ENCODE measurements at places on chromosomes 7 and 10.

DNA sequence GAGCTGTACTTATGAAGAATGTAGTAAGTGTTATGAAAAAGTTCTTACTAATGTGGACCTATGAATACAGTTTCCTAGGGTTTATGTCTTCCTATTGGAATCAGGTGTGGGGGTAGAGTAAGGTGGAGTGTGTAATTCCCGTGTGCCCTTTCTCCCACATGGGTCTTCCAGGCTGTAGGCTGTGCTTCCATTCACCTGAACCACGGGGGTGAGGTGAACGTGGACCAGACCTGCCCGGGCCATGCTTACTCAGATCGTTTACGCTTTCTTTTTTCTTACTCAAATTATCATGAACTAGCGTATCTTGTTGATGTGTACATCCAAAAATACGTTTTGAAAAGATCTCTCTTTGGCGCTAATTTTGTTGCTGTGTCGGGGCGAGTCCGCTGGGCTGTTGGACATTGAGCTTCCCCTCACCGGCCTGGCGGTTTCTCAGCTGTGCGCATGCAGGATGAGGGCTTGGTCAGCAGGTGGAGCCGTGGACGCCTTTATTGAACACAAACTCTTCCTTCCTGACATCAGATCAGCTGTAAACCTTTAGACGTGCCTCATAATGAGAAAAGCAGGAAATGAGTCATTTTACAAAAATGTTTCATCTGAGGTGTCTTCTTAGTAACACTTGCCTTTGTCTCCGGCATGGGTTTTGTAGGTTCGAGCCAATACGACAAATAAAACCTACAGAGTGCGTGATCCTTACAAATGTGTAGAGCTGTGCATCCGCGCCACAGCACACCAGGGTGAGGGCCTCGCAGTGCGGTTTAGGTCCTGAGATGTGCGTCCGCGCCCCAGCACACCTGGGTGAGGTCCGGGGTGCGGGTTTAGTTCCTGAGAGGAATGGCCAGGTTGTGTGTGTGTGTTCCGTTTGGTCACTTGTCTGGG, 53.8 kb downstream of the WDR37 start:
- peak; percentile 74 for DNase-seq

- no peak for DNase-seq
Observed at GRCh38 chr10:121403527-121403926, 194.7 kb downstream of the FGFR2 start.

DNA sequence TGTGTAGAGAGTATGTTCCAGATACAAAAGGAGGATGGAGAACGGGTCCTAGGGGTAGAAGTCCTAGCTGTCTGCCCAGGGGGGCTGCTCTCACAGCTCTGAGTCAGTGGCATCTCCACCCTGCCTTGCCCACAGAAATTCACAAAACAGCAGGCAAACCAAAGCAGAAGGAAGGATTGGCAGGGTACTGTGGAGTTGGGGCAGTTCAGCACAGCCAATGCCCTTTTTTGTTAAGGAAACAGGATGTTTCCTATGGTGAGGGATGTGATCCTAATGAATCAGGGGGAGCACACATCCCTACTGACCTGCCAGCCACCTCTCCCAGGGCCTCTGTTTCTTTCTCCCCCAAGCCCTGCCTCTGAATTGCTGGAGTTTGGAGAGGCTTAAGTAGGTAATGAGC, 457.6 kb downstream of the PLXNA4 start:
- DNase-seq: no peak

GRCh38 chr7:31076641-31077310, 24.7 kb downstream of the ADCYAP1R1 start:
- DNase-seq: no peak

- no peak for DNase-seq
Observed at GRCh38 chr7:94529516-94529915, 19.9 kb downstream of the CASD1 start.

DNA sequence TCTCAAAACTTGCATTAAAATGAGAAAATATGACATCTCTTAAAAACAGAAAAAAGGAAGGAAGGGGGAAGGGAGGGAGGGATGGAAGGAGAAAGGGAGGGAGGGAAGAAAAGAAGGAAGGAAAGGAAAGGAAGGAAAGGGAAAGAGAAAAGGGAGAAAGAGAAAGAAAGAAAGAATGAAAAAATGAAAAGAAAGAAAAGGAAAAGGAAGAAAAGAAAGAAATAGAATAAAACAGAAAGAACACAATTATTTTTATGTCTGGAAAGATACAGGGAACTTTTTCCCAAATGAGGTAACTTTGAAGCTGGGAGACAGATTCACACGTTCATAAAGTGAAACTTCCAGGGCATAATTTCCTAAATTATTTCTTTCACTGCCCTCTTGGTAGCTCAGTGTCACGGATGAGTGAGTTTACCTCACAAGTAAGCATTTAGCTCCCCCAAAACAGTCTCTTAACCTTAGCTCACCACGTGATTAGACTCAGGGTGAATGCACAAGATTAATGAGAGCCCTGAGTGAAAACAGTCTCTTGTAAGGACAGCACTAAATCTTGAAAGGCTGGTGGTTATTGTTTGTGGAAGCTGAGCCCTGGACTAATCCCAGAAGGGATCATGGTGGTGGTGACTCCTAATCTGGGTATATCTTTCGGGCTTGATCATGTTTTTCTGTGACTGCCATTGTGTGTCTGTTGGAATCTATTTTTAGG, 74.1 kb upstream of the HDAC9 start:
- DNase-seq: no peak

DNA sequence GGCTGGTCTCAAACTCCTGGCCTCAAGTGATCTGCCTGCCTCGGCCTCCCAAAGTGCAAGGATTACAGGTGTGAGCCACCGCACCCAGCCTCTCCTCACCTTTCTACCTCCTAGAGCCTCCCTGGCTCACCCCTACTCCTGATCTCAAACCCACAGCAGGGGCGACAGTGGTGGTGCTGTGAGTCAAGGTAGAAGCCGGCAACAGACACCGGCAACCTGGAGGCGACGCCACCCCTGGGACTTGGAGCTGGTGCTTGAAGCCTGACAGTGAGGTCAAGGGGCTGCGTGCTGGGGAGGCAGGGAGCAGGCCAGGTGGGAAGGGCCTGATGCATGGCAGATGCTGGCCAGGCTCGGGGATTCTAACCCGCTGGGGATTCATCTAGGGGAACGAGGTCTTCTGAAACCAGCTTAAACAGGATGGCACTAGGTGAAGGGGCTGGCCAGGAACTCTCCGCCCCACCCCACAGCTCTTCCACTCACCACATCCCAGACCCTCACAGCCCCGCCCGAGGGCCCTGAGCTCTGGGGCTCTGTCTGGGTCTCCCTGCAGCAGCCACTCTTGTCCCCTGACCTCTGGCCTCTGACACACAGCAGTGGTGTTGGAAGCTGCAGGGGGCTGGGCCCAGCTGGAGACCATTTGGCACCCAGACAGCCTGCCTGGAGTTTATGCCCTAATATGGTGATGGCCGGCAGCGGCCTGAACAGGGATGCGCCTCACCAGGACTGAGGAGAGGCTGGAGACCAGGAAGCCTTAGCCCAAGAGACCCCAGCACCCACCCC, 16.4 kb downstream of the KCNH2 start:
- no peak for DNase-seq

DNA sequence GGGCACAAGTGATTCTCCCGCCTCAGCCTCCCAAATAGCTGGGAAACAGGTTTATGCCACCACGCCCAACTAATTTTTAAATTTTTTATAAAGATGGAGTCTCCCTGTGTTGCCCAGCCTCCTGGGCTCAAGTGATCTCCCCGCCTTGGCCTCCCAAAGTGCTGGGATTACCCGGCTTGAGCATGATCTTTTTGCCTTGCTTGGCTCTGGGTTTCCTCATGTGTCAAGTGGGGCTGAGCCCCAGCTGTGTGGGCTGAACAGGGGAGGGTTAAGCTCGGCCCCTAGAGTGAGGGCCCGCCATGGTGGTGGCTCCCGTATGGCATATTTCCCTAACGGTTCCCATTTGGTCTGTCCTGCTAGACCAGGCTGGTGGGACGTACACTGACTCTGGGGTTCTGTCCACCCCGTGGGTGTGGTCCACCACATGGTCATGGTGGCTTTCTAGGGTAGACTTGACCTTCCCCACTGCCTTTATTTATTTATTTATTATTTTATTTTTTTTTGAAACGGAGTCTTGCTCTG, 66.3 kb downstream of the LHPP start:
- DNase-seq: no peak

GRCh38 chr7:4159154-4159501, 523.0 kb upstream of the FOXK1 start:
- DNase-seq: no peak

- DNase-seq: peak; percentile 70
Observed at GRCh38 chr7:5824297-5824610, 42.8 kb upstream of the RNF216 start.

- no peak for DNase-seq
Observed at GRCh38 chr10:132496360-132497062, 41.1 kb upstream of the INPP5A start.

GRCh38 chr10:125961743-125962142, 65.4 kb downstream of the FANK1 start:
- DNase-seq: no peak

GRCh38 chr10:19785366-19785765, 30.9 kb upstream of the PLXDC2 start:
- no peak for DNase-seq

GRCh38 chr10:81886939-81887338, 11.9 kb downstream of the NRG3 start:
- DNase-seq: no peak

- no peak for DNase-seq
Observed at GRCh38 chr7:41696323-41696916, 6.5 kb downstream of the INHBA start.

DNA sequence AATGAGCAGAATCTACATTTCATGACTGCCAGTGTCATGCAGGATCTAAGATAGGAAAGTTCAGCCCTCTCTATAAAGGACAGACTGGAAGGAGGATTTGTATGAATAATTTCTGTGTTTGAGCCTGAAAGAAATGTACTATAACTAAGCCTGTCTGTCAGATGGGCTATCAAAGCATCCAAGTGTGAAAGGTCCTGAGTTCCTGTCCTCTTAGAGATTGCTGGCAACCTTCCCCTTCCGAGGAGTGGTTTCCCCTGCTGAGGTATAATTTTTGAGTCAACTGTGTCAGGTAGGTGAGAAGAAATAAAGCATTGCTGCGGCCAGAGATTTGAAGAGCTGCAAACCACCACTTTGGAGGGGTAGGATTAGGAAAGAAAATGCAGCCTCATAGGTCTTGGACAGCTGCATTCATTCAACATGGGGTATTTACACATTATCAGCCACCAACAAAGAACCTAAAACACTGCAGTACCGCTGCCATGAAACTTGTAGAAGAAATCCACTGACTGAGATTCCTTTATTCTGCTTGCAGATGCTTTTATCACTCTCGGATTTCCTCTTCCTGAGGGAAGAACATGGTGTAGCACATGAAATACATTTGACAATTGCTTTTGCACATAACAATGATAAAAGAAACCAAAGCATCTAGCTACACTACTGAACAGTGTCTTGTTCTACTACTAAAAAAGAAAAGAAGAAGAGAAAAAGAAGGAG, 189.1 kb downstream of the DGKI start:
- no peak for DNase-seq

DNA sequence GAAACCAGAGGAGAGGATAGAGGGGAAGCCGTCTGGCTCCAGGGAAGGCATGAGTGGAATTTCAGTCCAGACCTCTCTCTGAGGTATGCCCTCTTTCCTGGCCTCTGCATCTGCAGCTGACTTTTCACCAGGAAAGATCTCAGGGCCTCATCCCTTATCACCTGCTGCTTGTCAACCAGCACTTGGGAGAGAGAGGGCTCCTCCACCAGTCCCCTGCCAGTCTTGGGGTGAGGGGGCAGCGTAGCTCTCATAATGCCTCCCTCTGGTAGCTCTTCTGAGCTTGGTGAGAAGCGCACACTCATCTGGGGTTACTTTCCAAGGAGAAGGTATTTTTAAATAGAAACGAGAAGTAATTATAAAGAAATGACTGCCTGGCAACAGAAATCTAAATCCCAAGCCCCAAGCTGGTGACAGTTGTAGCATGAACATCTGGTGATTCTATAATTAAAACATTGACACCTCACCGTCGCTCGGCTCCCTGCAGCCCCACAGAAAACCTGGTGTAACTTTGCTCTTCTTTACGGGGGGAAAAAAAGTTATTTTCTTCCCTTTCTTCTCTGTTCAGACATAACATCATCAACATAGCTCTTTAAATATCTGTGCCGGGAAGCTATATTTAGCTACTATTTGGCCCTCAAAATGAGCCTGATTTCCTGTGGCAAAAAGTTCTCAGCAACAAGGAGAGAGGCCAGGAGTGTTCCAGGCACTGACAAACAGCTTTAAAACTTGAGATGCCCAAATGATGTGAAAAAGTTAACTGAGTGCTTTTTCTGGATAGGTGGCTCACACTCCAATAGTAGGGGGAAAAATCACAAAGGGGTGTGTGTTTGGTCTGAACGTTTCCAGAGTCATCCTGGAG, 26.9 kb downstream of the HIP1 start:
- DNase-seq: no peak

DNA sequence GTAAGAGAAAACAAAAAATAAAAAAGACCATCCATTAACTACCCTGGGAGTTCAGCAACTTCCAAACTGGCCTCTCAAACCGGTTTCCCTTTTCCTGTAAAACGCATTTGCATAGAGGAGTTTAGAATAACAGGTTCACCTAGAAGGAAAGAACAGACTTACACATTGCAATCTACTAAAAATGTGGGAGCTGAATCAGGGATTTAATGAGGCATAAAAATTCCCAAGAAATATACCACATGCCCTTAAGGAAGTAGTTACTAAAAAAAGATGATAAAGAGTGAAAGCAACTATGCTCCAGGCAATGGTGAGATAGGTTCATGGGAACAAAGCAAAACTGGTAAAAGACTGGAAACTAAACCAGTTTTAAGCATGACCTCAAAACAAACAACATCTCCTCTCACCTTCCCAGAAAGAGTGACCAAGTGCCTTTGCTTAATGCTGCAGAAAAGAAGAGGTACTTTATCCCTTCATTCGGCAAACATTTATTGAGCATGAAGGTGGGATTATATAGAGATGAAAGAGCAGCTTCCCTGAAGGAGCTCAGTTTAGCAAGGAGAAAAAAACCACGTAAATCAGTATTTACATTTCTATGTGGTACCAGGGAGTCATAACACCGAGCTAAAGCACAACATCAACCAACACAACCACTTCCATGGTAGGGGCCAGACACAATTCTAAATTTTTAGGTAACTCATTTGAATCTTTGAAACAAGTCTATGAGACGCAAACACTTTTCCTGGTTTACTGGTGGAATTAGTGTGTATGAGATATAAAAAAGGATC, 152.8 kb downstream of the SGMS1 start:
- no peak for DNase-seq

GRCh38 chr7:158549616-158550393, 37.8 kb downstream of the PTPRN2 start:
- DNase-seq: no peak

DNA sequence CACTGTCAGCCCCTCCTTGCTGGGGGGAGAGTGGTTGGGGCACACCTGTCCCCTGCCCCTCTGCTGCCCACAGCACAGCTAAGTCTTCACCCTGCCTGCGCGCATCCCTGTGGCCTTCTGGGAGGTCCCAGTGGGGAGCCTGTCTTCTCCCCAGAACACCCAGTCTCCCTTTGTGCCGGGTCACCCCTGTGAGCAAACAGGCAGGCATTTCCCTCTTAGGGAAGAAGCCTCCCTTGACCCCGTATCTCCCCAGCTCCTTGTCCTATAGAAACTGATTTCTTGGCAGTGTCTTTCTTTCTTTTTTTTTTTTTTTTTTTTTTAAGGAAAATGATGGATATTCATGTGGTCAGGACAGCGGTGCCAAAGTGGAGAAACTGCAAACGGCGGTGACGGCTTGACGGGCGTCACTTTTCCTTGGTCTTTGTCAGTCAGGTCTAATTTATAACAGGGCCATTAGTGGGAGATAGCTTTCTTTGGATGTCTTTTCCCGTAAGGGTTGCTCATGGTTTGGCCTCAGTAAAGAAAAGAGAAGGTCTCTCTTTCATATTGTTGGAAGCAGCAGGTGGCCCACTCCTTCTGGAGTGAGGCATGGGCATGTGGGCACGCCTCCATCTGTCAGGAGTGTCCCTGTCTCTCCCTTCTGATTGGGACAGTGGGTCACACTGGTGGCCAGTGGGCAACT, 115.3 kb downstream of the NKX6-2 start:
- DNase-seq: no peak

Data from activated CD4-positive, alpha-beta T cell treated with anti-CD3 and anti-CD28 coated beads, Interleukin-2, amount 50 U/mL, for 1 hour (primary cell).